Stimulated activated CD4-positive, alpha-beta T cell treated with anti-CD3 and anti-CD28 coated beads, Interleukin-15, amount 100 ng/mL, for 1 hour (primary cell): ENCODE measurements at places on chromosomes 2 and 18.

- no peak for DNase-seq
Observed at GRCh38 chr2:20148923-20149702, 75.8 kb downstream of the SDC1 start.

DNA sequence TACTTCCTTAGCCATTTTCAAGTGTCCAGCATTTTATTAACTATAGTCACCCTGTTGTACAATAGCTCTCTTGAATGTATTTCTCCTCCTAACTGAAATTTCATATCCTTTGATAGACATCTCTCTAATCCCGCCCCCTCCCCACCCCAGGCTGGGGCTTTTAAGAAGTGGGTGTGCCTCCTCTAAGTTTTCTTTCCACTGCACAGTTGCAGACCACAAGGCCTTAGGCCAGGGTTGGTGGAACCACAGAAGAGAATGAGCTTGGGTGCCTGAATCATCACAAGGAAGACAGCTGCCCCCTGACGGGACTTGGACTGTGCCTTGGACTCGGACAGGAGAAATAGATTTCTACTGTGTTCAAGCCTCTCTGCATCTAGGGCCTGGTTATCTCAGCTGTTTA, 193.4 kb downstream of the HAUS1 start:
- DNase-seq: no peak

DNA sequence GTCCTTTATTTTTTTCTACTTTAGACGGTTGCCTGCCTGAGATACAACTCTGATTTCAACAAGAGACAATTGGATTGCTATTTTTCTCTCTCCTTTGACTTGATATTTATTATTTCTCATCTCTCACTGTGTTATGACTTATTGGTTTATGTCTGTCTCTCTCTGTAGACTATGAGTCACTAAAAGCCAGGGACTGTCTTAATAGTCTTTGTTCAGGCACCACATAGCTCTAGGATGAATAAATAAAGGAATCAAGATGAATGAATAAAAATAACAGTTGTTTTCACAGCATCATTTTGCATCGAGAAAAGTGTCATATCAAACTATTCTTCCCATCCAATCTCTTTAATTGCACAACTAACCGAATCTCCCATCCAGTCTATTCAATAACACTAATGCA, 31.4 kb upstream of the CD28 start:
- DNase-seq: no peak

DNA sequence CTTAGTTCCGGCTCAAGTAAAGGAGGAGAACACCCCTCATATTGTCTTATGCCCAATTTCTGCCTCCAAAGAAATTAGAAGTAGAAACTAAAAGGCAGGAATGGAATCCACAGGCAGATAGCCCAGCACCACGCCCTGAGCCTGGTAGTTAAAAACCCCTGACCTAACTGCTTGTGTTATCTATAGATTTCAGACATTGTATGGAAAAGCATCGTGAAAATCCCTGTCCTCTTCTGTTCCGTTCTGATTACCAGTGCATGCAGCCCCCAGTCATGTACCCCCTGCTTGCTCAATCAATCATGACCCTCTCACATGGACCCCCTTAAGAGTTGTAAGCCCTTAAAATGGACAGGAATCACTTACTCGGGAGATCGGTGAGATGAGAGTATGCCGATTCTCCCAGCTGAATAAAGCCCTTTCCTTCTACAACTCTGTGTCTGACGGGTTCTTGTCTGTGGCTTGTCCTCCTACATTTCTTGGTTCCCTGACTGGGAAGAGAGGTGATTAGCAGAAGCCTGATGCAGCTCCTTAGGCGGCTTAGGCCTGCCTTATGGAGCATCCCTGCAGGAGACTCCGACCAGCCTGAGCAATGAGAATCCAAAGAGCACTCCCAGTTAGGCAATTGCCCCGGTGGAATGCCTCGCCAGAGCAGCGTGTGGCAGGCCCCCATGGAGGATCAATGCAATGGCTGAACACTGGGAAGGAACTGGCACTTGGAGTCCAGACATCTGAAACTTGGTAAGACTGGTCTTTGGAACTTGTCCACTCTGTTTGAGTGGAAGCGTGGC, 362.6 kb upstream of the TCF4 start:
- DNase-seq: no peak

DNA sequence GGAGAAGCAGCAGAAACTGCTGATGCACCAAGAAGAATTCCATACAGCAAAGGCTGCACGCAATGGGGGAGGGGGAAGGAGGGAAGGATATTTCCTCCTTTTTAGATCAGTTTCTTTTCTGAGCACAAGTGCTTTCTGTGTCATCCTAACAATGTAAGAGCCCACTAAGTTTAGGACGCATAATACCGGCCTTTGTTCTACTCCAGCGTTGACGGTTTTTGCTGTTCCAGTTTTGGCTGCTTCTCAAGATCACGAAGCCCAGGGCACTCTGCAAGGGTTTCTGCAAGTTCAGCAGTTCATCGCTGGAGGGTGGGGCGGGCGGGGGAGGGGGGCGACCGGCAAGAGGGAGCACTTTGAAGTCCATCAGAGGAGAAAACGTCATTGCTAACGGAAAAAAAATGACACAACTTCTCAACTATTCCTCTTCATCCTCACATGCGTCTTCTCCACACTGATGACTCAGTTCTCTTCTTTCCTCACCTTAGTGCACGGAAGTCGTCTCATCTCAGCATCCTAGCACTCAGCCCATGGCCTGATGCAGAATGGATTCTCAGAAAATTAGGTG, 8.7 kb downstream of the FAM178B start:
- DNase-seq: no peak

- DNase-seq: no peak
Observed at GRCh38 chr18:47077111-47077510, 41.7 kb upstream of the ELOA2 start.

- no peak for DNase-seq
Observed at GRCh38 chr2:30217644-30218337, 13.5 kb upstream of the LBH start.

- no peak for DNase-seq
Observed at GRCh38 chr2:159760326-159760725, 37.7 kb downstream of the CD302 start.

- no peak for DNase-seq
Observed at GRCh38 chr2:120404941-120405758, 59.2 kb downstream of the INHBB start.

DNA sequence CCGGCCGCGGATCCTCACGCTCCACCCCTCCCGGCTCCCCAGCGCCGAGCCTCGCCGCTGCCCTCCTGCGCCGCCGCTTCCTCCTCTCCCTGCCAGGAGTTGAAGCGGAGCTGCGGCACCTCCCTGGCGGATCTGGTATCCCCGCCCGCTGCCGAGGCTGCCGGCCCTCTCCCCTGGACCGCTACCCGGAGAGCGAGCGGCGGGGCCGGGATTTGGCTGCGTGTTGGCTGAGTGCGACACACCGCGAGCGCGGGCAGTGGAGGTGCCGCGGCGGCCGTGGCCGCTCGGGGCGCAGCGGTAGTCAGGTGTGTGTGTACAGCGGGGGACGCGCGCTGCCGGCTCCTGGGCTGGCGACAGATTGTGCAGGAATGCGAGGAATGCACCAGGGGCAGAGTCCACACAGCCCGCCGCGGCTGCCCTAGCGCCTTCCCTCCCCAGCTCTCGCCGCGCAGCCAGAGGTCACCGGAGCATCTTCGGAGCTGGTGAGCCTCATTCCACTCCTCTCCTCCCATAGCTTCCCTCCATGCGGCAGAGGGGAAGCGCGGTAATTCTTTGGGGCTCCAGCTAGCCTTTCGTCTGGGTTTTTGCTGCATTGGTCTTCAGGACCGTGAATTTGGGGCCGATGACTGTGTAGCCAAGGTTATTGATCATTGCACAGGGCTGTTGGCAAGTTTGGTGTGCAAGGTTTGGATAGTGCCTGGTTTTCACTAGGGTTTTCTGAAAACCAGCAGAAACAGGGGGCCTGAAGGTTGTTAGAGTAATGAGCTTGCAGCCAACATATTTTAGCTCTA, 1.3 kb downstream of the PKP4 start:
- DNase-seq: peak; percentile 36
